Activated T-cell treated with anti-CD3 and anti-CD28 coated beads, Interleukin-2, amount 50 U/mL, for 1 hour (primary cell): ENCODE measurements at places on chromosomes 12 and 14.

- no peak for DNase-seq
These were observed 18.6 kb upstream of the EEA1 start for GRCh38 chr12:92947589-92948215.

- DNase-seq, result peak; percentile 81
These were observed 178.6 kb downstream of the ADGRD1 start for GRCh38 chr12:131132118-131132892.

DNA sequence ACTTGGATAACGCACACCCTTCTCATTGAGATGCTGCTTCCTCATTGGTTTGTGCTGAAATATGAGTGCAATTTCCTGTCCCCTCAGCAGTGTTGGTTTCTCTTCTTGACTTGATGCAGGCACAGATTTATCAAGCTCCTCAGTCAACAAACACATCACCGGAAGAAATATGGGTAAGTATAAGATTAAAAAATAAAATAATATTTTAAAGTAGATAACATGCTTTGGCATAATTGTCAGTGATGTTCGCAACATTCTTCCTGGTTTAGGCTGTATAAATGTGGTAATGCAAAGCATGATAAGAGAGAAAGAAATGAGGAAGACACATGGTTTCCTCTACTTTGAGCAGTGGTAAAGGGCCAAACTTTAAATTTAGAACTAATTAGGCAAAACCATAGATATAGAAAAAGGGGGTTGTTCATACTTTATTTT is at the start of gene GPR65:
TSS of gene GPR65 (plus strand) at position 86 of the 432 bp plus-strand sequence. CDS start 5,713 bp downstream, outside the sequence.
- no peak for DNase-seq

DNA sequence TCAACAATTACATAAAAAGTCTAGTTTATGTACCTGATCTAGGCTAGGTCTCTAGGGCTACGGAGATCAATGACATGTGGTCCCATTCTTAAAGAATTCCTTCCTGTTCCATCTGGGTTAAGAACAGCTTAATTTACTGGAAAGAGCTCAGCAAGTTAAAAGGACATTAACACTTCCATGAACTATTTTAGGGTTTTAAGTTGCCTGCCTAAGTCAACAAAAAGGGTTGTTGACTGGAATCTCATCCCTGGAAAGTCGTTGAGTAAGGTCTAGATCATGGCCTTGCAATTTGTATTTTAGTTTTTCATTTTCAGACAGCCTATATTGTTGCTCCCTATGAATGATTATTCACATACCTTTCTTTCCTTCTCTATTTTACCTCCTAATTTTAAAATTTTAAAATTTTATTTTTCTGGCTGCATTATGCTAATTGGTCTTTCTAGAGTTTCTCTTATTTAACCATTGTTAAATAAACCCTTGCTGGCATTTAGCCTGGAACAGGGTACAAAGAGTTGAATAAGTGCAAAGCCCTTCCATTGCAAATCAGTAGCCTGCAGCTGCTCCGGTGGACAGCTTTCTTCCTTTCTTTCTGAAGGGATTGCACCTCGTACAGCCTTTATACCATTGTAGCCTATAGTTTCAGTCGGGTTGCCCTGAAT is 66.3 kb downstream of the VRK1 start:
- DNase-seq, result no peak

DNA sequence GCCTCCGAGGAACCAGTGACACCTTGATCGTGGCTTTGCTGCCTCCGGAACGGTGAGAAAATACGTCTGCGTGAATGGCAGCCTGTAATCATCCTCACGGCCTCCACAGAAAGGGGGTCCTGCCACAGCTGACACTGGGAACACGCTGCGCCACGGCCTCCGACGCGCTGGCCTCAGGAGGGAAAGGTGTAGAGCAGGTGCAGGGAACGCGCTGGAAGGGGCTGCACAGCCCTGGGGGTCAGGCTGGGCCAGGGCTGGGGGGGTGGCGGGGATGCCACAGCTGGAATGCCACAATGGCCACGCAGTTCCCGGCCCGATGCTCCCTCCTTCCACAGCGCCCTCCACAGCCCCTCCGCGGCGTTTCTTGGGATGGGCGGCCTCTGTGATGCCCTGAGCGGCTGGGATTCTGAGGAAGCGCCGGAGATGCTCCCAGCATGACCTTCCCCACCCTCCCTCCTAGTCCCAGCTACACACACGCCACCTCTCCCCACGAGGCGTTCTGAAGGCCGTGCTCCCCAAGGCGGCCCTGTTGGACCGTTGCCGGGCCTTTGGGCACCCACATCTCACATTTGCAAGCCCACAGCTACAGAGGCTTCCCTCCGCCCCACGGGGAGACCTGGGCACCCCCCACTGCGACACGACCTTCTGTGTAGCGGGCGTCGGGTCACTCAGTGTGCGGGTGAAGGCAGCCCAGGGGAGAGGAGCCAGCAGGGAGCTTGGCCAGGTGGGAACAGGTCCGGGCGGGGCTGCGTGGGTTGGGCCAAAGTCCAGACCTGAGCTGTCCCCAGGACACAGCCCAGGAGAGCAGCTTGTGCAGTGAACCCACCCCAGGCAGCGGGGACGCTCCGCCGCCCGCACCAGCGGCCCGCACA is 31.8 kb upstream of the GALNT9 start:
- DNase-seq, result no peak

DNA sequence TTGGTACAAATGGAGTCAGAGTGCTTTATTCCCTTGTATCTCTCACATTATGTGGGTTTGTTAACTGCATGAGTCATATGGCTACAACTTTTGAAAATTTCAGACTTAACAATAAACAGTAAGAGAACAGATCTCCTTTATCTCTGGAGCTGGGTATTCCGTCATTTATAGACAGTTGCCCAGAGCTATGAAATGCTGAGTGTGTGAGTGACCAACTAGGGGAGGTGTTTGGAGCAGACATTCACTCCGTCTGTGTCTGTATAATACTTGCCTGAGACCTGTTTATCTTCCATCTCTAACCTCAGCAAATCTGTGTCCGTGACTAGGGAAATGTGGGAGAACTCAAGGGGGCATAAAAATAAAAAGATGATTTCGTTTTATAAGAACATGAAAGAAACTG is 279.9 kb upstream of the FAR2 start:
- no peak for DNase-seq
